ENCODE measurements at places on chromosomes 7 and 10.
A peak's percentile ranks its signal among the peaks of the same experiment; 100 is the strongest.

DNA sequence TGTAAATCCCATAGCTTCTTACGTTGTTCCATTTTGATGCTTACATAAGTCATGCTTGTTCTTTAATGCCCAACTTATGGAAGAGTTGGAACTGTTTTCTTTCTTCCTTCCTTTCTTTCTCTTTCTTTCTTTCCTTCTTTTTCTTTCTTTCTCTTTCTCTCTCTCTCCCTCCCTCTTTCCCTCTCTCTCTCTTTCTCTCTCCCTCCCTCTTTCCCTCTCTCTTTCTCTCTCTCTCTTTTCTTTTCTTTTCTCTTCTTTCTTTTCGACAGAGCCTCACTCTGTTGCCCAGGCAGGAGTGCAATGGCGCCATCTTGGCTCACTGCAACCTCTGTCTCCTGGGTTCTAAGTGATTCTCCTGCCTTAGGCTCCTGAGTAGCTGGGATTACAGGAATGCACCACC is 18.9 kb downstream of the FAM131B start:
- DNase-seq: no peak

DNA sequence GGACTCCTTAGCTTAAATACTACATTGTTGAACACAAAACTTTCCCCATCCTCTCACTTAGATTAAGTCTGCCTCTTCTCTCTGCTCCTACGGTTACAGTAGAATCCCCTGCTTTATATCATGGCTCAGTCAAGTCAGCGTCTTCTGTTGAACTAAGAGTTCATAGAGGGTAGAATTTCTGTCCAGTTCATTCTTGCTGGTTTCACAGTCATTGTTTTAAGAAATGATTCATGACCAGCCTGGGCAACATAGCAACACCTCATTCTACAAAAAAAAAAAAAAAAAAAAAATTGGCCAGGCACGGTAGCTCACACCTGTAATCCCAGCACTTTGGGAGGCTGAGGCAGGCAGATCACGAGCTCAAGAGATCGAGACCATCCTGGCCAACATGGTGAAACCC is 3.7 kb upstream of the ZFYVE27 start:
- no peak for DNase-seq

- DNase-seq: no peak
These were observed 293.4 kb upstream of the MKLN1 start for GRCh38 chr7:131034166-131034881.

DNA sequence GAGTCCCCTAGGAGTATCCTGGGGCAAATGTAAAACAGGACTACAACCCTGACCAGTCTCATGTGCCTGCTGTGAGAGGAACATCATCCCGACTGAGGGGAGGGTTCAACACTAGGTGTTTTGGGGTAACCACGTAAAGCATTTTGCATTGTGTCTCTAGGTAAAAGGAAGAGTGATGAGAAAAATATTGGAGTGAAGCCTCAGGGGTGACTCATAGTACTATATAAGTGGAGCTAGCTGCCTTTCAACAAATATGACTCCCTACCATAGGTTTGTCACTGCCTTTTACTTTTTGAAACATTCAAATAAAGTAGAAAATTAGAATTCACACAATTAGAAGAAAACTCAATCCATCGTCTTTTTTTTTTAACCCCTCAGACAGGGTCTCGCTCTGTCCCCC is 2.6 kb upstream of the CAMK2G start:
- no peak for DNase-seq

DNA sequence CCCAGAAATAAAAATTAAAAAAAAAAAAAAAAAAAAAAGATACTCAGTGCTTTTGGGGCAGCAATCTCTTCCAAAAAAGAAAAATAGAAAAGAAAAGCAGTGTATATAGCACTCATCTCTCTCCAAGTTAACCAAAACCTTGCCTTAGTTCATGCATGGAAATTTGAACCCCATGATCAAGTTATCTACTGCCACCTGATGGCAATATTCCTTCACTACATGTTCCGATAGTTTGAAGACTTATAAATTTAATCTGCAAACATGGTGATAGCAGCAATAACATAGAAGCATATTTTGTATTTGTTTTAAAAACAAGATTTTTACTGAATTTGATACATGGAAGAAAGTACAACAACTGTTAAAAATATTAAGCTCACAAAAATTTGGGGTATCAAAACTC is 48.6 kb upstream of the SLIT1 start:
- DNase-seq: no peak

- no peak for DNase-seq
These were observed 248.2 kb upstream of the TCF7L2 start for GRCh38 chr10:112701878-112702255.

DNA sequence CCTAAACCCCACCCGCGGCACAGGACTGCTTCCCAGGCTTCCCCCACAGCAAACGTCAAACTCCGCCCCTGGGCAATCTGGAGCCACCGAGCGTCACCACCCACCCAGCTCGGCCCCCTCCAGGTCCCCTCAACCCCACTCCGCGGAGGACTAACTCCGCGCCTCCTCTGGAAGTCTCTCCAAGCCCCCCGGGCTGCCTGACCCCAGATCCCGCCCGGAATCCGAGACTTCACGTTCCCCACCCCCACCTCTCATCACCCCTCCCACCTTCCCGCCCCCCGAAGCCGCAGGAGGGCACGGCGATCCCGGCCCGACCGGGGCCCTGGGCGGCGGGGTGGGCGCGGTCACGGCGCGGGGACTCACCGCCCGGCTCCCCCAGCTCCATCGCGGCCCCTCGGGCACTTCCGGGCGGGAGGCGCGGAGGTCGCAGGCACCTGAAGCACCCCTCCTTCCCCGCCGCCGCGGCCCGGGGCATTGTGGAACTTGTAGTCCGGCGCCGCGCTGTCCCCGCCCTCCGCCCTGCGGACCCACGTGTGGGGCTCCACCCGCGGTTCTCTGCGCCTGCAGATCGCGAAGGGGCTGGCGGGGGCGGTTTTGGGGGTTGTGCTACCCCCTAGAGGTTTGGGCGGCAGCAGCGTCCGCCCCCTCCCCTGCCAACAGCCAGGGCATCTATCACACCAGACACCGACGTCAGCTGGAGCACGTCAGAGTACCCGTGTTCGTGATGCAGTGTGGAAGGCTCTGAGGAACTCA is at the start of gene TMUB1:
Gene TMUB1 (minus strand): TSS at position 423 of the 753 bp plus-strand sequence. CDS start 930 bp downstream, outside the sequence.
- peak; percentile 58 for DNase-seq

DNA sequence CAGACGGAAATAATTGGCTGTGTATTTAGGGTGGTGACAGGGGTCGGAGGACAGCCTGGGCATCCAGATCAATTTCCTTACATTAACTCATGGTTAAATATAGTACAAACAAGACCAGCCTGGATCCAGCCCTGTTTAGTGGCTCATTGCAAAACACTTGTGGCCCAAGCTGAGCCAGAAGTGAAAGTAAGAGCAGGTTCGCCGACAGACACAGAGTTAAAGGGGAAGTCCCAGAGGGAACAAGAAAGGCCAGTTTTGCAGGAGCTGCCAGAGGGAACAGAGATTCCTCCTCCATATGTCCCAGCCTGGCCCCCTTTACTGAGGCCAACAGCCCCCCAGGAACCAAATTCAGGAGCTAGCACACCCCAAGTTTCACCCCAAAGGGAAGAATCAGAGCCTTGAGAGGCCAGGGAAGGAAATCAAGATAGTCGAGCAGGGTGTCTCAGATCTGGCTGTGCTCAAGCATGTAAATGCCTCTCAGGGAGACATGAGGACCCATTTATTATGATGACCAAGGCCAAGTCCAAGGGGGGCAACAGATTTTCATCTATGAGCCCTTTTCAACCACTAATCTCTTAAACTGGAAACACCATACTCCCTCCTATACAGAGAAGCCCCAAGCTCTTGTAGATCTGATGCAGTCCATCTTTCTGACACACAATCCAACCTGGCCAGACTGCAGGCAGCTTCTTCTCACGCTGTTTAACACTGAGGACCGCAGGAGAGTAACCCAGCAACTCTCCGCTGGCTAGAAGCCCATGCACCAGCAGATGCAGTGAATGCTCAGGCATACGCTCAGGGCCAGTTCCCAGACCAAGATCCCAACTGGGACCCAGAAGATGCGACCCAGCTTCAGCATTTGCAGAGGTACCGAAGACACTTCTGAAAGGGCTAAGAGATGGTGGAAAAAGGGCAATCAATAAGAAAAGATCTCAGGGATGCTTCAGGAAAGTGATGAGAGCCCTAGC is 15.9 kb upstream of the ADCK2 start:
- no peak for DNase-seq

- DNase-seq: no peak
These were observed 115.7 kb downstream of the MTPAP start for GRCh38 chr10:30233186-30233959.

DNA sequence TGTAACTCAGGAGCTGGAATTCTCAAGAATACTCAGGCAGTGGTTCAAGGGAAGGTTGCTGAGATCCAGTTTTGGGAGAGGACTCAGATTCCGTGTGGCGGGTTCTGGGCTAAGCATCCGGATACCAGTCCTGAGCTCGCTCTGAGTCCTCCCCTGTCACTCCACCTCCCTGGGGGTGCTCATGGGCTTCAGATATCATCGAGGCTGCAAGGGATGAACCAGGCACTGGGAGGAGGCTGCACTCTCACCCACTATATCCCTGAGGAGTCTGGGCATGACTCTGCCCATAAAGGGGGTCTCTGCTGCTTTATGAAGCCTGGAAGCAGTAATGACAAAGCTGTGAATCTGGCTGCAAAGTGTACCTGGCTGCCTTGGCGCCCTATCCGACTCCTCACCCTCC is 188.5 kb downstream of the TNS3 start:
- DNase-seq: no peak

DNA sequence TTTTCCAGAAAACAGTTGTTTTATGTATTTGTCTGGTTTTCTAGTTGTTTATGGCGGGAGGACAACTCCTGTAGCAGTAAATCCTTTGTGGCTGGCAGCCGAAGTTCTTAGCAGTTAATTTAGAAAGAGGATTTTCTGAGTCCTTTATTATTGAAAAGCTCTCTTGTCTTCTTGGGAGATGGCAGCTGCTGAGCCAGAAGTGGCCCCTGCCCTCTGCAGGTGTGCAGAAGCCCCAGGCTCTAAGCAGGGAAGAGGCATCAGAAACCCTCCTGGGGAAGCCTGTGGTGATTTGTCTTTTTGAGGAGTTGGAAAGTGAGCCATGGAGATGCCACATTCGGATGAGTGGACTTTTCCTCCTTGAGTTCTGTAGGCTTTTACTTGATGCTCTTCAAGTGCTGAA is 106.3 kb downstream of the GLRX3 start:
- DNase-seq: no peak

- DNase-seq: no peak
These were observed 9.9 kb downstream of the HABP2 start for GRCh38 chr10:113562704-113563103.

GRCh38 chr7:95396136-95397032 is at the start of gene PON3:
Gene PON3 (minus strand): TSS chr7:95396375. CDS start chr7:95396350, 25 bp downstream.
- DNase-seq: no peak

DNA sequence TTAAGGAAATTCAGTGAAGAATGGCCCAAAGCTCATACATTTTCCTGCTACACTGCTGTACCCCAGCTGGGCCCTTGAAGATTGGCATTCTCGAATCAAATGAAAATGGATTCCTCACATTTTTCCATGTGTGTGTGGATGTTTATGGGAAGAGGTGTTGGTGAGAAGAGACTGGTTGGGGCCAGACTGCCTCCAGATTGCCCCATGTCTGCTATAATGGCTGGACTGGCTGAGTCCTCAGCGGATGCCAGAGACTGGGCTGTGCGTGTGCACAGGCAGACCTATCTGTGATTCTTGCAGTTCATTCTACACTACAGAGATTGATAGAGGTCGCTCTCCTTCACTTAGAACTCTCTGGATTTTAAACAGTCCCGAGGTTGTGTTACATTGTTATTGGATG is 183.6 kb upstream of the GDF10 start:
- DNase-seq: no peak

- no peak for DNase-seq
These were observed 78.9 kb downstream of the TMEM106B start for GRCh38 chr7:12289996-12290395.

DNA sequence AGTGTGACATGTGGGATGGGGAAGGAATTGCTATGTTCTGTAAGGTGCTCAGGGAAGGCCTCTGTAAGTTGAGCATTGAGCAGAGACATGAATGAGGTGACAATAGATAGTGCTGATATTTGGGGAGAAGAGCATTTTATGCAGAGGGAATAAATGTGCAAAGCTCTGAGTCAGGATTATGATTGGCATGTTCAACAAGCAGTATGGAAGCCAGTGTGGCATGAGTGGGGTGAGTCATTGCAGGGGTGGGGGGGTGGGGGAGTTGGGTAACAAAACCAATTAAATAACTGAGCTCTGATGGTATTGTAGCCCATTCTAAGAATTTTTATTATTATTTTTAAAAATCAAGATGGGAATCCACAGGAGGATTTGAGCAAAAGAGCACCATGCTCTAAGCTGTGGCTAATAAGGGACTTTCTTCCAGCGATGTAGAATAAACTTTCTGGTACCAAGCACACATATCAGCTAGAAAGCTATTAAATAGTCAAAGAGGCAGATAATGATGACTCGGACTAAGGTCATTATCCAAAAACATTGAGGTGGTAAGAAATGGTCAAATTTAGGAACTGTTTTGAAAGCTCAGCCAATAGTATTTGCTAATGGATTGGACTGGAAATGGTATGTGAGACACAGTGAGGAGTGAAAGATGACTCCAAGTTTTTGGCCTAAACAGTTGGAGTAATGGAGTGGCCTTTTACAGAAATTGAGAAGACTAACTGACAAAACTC is 96.4 kb downstream of the PRKG1 start:
- no peak for DNase-seq

GRCh38 chr7:81707966-81708365 is 61.9 kb downstream of the HGF start:
- DNase-seq: no peak

DNA sequence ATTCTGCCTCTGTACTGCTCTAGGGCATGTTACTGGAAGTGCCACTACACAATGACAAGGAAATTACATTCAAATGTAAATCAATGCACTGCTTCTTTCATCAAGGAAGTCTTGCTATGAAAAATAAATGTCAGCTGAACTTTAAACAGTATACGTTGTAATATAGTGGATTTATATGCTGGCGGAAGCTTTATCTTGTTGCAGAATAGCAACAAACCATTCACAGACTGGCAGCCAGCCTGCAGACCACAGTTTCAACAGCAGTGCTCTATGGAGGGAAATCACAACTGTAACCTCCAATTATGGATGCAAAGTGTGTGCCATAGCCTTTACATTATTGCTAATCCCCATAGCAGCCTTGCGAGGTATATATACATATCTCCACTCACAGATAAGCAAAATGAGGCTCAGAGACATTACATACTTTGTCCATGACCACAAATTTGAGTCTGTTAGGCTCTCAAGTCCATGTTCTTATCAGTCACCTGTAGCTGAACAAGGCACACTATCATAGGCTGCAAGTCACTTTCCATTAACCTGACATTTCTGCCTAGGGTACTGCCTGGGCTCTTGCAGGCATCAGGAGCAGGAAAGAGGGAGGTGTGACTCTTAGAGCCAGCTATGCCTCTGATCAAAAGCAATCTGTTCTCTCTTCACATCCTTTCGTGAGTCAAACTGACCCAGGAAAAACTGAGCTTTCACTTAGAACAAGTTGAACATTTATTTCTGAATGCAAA is 22.6 kb downstream of the COL28A1 start:
- DNase-seq: no peak

DNA sequence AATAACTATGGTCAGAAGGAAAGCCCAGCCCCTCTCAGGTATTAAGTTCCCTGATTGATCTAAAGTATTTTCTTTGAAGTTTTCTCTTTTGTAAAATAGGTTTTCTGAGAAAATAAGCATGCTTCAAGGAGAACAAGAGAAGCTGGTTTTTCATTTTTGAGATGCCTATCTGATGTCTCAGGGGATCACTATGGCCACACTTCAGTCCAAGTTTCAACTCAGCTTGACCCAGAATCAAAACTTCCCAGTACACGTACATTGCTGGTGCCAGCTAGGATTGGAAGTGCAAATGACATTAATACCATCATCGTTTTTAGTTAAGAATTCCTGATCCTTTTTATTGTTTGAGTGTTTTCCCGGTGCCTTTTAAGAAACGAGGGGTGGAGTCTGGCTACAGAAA is 7.2 kb downstream of the ITIH5 start:
- DNase-seq: no peak
